BJ (cell line): ENCODE measurements at places on chromosomes 16 and 17.

DNA sequence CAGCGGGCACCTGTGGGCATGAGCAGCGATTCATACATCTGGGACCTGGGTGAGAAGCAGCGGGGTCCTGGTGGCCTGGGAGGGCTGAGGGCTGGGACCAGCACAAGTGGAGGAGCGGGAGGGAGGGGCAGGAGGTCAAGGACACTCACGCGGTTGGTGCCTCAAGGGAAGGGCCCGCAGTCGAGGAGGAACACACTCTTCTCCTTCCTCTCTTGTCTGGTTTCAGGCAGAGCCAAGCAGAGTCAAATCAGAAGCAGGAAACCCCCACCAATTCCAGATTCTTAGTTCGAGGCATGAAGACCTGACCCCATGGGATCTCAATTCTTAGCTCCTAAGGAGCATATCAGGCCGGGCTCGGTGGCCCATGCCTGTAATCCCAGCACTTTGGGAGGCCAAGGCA lies 15.7 kb downstream of the DNAI2 start:
- no peak for DNase-seq

DNA sequence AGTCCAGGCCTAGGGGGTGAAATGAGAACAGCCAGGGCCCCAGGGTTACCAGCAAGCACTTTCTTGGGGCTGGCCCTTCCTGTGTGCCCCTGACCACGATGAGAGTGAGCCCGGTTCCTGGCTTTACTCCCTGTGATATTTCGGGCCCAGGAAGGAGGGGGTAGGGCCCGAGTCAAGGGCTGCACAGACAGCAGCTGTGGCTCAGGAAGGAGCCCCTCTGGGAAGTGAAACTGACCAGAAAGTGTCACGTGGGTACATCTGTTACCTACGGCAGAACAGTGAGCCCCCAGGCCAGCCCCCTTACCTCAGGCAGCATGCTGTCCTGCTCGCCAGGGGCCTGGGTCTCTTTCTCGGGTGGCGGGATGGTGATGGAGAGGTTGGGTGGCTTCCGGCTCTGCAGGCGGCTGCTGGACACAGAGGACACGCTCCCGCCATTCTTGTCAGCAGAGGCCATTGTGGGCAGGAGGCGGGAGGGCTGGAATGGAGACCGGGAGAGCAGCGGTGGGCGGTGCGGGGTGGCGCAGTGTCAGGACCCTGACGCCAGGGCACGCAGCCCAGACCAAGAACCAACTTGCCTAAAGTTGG lies 13.8 kb downstream of the AANAT start:
- DNase-seq: no peak

DNA sequence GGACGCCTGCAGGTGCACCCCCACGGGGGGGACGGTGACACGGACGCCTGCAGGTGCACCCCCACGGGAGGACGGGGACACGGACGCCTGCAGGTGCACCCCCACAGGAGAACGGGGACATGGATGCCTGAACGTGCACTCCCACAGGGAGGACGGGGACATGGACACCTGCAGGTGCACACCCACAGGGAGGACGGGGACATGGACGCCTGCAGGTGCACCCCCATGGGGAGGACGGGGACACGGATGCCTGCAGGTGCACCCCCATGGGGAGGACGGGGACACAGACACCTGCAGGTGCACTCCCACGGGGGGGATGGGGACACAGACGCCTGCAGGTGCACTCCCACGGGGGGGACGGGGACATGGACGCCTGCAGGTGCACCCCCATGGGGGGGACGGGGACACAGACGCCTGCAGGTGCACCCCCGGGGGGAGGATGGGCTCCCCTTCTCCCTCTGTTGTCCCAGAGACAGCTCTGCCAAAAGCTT lies 114.5 kb upstream of the METRNL start:
- no peak for DNase-seq

- no peak for DNase-seq
These were observed 1.4 kb upstream of the TTLL6 start for GRCh38 chr17:48818361-48818841.

GRCh38 chr17:39011907-39012468 lies 44.8 kb upstream of the FBXO47 start:
- no peak for DNase-seq

- no peak for DNase-seq
These were observed 66.8 kb downstream of the KPNA2 start for GRCh38 chr17:68102318-68102758.

DNA sequence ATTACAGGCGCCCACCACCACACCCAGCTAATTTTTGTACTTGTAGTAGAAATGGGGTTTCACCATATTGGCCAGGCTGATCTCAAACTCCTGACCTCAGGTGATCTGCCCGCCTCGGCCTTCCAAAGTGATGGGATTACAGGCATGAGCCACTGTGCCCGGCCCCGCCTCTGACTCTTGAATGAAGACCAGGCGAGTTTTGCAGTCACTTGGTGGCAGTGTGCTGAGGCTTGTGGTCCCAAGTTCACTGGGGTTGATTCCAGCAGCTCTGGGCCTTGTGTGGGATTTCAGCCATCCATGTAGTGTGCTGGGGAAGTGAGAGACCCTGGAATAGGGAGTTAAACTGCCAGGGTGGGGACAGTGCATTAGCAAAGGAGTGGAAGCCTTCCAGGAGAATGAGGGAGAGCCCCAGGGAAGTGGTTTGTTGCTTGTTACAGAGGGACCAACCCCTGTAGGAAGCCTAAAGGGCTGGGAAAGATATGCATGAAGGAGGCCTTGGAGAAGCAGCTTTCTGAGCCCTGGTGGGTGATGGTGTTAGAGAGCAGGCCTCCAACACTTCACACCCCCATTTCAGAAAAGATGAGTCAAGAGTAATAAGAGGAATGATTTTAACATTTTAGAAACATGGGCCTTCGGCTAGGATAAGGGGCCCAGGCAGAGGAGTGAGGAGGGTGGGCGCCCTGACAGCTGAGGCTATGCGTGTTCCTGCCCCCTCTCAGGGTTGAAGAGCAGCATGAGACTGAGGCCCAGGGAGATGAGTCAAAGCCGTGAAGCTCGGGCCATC lies 14.5 kb downstream of the PSKH1 start:
- DNase-seq: no peak

- no peak for DNase-seq
These were observed 6.3 kb upstream of the C1QTNF8 start for GRCh38 chr16:1102333-1102700.

DNA sequence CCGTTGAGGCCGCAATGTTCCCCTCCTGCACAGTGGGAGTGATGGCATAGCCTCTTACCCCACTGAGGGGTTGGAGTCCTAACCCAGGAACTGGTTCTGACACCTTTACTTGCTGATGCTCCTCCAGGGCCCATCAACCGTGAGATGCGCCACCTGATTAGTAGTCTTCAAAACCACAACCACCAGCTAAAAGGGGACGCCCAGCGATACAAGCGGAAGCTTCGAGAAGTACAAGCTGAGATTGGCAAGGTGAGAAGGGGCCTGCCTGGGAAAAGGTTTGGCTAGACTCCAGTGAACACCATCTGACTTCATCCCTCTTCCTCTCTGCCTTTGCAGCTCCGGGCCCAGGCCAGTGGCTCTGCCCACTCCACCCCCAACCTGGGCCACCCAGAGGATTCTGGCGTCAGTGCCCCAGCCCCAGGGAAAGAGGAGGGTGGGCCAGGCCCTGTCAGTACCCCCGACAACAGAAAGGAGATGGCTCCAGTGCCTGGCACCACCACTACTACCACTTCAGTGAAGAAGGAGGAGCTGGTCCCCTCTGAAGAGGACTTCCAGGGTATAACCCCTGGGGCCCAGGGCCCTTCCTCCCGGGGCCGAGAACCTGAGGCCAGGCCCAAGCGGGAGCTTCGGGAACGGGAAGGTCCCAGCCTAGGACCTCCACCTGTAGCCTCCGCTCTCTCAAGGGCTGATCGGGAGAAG lies 5.8 kb downstream of the RNF40 start:
- DNase-seq: no peak

GRCh38 chr16:50739031-50739430 lies 2.9 kb upstream of the CYLD start:
- no peak for DNase-seq

GRCh38 chr17:28741358-28742349 lies 2.2 kb upstream of the TRAF4 start:
- no peak for DNase-seq

DNA sequence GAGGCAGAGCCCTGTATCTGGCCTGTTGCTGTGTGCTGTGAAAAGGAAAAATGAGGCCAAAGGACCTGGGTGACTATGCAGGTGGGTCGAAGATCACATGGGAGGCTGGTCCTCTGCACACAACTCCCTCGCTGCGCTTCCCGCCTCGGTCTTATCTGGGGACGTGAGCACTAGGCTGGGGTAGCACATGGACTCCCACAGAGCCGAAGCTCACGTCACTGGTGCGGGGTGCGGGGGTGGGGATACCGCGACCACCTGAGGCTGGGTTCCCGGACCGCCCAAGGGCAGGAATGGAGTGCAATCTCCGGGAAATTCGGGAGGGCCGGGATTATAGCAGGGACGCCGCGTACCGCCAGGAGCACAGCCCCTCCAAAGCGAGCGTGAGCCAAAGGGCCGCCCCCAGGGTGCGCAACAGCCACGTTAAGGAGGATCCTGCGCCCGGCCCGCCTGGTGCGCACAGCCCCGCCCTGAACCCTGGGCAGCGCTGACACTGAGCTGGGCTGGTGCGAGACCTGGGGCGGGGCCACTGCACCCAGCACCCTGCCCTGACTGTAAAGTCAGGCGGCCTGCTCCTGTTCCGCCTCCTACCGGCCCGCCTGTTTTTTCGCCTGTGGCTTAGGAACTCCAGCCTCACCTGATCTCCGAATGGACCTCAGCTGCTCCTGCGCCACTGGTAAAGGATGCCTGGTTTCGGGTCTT lies 4.8 kb downstream of the MT1A start:
- no peak for DNase-seq

- DNase-seq: no peak
These were observed 72.9 kb downstream of the MRM1 start for GRCh38 chr17:36674278-36674650.

GRCh38 chr17:323721-324571 lies 28.7 kb downstream of the RPH3AL start:
- DNase-seq: no peak

GRCh38 chr16:83689385-83689831 lies 118.4 kb upstream of the HSBP1 start:
- DNase-seq: peak; percentile 95

DNA sequence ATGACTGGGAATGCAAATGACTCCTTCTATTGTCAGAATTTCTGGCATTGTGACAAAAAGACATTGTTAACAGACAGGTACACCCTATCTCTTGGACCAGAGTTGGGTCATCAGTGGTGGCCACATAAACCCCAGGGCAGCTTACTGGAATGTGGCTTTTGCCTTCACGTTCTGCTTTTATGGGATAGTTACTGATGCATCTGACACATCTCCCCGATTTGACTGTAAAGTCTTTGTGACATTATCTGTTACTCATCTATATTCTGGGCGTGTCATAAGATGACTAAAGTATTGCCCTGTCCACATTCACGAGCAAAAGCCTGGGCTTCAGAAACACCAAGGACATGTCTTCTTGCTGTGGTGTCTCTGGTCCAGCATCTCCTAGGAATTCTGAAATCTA lies 18.7 kb upstream of the AQP8 start:
- DNase-seq: no peak

GRCh38 chr17:28615260-28615940 lies 1.4 kb upstream of the RSKR start:
- no peak for DNase-seq

DNA sequence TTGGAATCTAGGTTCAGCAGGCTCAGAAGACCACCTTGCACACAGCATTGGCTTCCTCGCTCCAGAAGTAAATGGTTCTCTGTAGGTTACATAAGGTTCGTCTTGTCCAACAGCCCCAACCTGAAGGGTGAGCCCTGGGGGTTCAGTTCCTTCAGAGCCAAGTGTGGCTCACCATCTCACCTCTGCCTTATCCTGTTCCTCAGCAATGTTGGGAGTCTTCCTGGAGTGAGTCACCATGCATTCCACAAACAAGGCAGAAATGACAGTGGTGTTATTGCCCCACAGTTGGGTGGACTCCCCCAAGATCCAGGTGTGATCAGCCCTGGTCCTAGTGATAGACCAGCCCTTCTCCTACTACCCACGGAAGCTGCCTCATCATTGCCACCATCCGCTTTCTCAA lies 26.8 kb upstream of the SMPD3 start:
- DNase-seq: no peak

DNA sequence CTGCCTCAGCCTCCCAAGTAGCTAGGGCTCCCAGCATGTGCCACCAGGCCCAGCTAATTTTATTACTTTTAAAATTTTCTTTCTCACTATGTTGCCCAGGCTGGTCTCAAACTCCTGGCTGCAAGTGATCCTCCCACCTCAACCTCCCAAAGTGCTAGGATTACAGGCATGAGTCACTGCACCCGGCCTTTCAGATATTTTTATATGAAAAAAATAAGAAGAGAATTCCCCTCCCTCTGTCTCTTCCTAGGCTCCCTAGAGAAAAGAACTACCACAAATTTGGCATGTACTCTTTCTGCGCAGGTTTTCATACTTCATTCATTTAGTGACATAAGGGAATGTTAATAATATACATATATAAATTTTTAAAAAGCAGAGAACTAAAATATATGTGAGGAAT lies 21.7 kb upstream of the SMURF2 start:
- no peak for DNase-seq

DNA sequence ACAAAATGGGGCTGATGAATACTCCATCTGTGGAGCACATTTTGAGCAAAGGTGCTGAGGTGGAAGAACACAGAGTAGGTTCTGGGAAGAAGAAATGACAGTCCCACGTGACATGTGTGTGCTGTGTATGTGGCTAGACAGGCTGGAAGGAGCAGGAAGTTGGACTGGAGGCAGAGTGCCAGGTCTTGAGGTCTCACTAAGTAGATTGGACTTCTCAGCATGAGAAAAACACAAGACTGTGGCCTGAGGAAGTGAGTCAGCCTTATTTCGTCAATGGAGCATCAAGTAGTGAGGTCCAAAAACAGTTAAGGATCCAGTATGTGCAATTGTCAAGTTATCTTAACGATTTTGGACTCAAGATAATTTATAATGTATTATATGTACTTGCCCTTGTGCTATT lies 736.5 kb downstream of the KCNJ2 start:
- DNase-seq: peak; percentile 74

- no peak for DNase-seq
These were observed 401.0 kb downstream of the SNX29 start for GRCh38 chr16:12377497-12377896.

DNA sequence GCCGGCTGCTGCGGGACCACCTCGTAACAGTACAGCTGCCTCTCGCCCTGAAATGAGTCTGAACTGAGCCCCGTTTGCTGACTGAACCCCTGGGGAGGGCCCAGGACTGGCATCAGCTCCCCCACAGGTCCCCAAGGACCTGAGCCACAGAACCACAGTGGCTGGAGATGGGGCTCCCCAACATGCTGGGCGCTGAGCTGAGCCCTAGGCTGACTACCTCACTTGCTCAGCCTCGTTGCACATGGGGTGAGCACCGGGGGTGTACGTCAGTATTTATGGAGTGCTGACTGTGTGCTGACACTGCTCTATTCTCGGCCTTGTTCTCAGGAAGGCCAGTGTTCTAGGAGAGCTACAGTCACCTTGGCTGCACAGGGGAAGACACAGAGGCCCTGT lies 6.6 kb upstream of the VASN start:
- DNase-seq: no peak
